ENCODE measurements at places on chromosomes 1 and 21.

DNA sequence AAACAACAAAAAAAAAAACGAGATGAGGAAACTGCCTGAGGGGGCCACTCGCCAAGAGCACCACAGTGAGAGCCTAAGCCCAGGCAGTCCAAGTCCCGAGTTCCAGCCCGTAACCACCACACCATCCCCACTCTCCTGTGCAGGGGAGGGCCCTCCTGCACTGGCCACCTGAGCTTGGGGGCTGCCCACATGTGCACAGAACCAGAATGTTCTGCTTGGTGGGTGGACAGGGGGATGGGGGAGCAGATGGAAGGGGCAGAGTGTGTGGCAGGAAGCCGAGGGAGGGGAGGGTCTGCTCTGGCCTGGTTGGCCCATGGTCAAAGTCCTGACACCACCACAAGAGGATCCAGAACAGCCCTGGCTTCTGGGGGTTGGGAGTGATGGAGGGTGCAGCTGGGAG is 17.6 kb downstream of the ADPRS start:
- H3K27ac ChIP-seq: no peak overlapping the region
- H3K4me3 ChIP-seq: no peak overlapping the region
- DNase-seq: no peak
- H3K4me1 ChIP-seq: peaks cover 6% of the 10 kb centered on the region

GRCh38 chr1:202283379-202283844 is 58.3 kb downstream of the UBE2T start:
- no peak overlapping the region for H3K4me3 ChIP-seq
- H3K36me3 ChIP-seq: no peaks in the 10 kb centered on the region
- DNase-seq: peak; percentile 49
- no peak overlapping the region for H3K27ac ChIP-seq
- peaks cover 36% of the 10 kb centered on the region for H3K4me1 ChIP-seq

DNA sequence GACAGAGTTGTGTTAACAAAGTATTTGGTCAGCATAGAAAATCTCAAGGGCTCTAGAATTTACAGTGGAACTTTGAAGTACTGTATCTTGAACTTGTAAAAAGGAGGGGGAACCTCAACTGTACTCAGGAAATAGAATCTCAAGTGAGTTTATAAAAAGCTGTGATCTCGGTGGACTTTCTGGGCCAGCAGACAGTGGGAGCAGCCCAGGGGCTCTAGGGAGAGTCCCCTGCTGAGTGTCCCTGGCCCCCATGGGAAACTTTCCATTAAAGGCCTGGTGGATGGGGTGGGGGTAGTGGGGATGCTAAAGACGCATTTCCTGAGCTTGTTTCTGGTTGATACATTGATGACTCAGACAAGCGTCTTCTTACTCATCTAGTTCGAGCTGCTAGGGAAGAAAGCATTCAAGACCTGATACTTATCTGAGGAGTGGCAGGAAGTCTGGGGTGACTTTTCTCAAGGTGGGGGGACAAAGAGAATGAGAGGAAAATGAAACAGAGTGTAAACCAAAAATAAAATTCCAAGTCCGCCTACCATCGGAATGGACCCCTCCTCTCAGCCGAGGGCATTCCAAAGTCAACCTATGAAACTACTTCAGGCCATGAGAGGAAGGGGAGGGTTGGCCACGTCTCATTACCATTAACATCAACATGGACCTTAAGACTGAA is 65.5 kb downstream of the NID1 start:
- 0 out of 2 replicates have a peak, but pooled peaks cover 6% of the 10 kb centered on the region for H3K4me1 ChIP-seq
- no peaks in the 10 kb centered on the region for H3K36me3 ChIP-seq
- H3K4me3 ChIP-seq: no peak overlapping the region
- H3K27me3 ChIP-seq: no peaks in the 10 kb centered on the region
- no peak for DNase-seq

- H3K36me3 ChIP-seq: peaks cover 5% of the 10 kb centered on the region
- H3K27me3 ChIP-seq: no peaks in the 10 kb centered on the region
- peaks cover 40% of the 10 kb centered on the region for H3K4me1 ChIP-seq
- DNase-seq: peak; percentile 93
These were observed 46.8 kb upstream of the WASF2 start for GRCh38 chr1:27536767-27537166.

DNA sequence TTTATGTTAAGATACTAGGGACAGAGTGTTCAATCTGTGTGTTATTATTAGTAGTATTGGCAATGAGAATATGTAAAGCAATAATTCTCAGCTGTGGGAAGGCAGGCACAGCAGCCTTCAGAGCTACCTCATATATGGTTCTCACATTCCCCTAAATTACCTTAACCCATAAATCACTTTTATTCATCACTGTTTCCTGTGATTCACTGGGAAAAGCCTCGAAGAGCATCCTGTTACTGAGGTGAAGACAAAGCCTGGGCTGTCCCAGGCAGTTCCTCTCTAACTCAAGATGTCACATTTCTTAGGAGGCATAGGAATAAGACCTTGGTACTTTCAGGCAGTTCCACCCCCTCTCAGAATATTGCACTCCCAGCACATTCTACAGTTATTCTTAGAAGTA is 965.7 kb downstream of the NCAM2 start:
- H3K27ac ChIP-seq: no peak overlapping the region
- no peaks in the 10 kb centered on the region for H3K4me1 ChIP-seq
- H3K36me3 ChIP-seq: no peaks in the 10 kb centered on the region
- no peak overlapping the region for H3K4me3 ChIP-seq
- DNase-seq: no peak

GRCh38 chr1:11059155-11059967 is 457 bp downstream of the SRM start:
- no peaks in the 10 kb centered on the region for H3K27me3 ChIP-seq
- DNase-seq: peak; percentile 78
- peak overlapping the region; percentile 87 for H3K4me3 ChIP-seq
- peaks cover 5% of the 10 kb centered on the region for H3K4me1 ChIP-seq

- DNase-seq: no peak
These were observed 164.8 kb downstream of the PPIAL4G start for GRCh38 chr1:148318123-148318903.

GRCh38 chr1:65432918-65433317 is 12.4 kb downstream of the LEPR start:
- peaks cover 42% of the 10 kb centered on the region for H3K36me3 ChIP-seq
- no peak overlapping the region for H3K27ac ChIP-seq
- peaks cover 17% of the 10 kb centered on the region for H3K4me1 ChIP-seq
- no peaks in the 10 kb centered on the region for H3K27me3 ChIP-seq
- DNase-seq: no peak

- no peaks in the 10 kb centered on the region for H3K4me1 ChIP-seq
- no peaks in the 10 kb centered on the region for H3K27me3 ChIP-seq
- no peak overlapping the region for H3K4me3 ChIP-seq
- no peak overlapping the region for H3K27ac ChIP-seq
These were observed 270.2 kb downstream of the TBX15 start for GRCh38 chr1:118717893-118718292.

DNA sequence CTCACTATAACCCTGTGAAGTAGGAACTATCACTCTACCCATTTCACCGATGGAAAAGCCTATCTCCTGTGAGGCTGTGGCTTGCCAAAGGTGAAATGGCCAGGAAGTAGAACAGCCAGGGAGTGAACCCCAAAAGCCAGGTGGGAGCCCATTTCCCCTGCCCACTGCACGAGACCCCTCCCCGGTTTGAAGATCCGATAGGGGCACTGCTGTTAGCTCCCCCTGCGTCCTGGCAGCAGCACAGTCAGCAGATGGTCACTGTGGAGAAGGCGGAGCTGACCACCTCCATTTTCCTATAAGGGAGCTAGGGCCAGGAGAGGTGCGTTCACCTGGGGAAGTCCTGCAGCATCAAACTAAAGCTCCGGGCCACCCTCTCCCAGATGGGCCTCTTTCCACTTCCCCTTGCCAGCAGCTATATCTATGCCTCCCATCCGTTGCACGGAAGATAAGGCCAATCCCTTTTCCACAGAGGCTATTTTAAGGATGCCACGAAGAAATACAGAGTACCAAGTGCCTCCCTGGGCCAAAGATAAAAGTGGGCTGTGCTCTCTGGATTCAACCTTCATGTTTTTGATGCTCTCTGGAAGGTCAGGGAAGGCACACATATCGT is 7.8 kb downstream of the ERG start:
- no peak for DNase-seq
- H3K27me3 ChIP-seq: no peaks in the 10 kb centered on the region
- H3K27ac ChIP-seq: no peak overlapping the region
- H3K36me3 ChIP-seq: no peaks in the 10 kb centered on the region

- H3K4me1 ChIP-seq: peaks cover 38% of the 10 kb centered on the region
- peak overlapping the region; percentile 98 for H3K27ac ChIP-seq
- H3K36me3 ChIP-seq: no peaks in the 10 kb centered on the region
- H3K4me3 ChIP-seq: no peak overlapping the region
- H3K27me3 ChIP-seq: no peaks in the 10 kb centered on the region
- DNase-seq: peak; percentile 84
These were observed 148.1 kb downstream of the TRABD2B start for GRCh38 chr1:47849005-47849521.

DNA sequence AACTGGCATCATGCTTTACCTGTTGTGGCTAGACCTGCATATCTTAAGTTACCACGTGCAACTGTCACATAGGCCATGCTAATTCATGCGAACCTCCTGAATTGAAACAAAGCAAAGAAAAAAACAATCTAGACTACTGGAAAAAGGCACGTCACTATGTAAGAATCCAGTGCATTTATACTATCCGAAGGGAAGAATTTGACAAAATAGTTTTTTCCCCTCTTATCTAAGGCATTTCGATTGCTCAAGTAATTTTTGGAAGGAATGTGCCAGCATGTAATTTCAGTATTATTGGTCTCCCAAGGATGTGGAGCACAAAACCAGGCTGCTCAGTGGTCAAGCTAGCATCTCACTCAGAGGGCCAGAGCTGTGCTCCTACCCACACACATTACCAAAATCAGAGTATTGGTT is 31.5 kb upstream of the C1orf198 start:
- H3K27ac ChIP-seq: no peak overlapping the region
- no peaks in the 10 kb centered on the region for H3K4me1 ChIP-seq
- no peaks in the 10 kb centered on the region for H3K27me3 ChIP-seq
- no peak overlapping the region for H3K4me3 ChIP-seq

DNA sequence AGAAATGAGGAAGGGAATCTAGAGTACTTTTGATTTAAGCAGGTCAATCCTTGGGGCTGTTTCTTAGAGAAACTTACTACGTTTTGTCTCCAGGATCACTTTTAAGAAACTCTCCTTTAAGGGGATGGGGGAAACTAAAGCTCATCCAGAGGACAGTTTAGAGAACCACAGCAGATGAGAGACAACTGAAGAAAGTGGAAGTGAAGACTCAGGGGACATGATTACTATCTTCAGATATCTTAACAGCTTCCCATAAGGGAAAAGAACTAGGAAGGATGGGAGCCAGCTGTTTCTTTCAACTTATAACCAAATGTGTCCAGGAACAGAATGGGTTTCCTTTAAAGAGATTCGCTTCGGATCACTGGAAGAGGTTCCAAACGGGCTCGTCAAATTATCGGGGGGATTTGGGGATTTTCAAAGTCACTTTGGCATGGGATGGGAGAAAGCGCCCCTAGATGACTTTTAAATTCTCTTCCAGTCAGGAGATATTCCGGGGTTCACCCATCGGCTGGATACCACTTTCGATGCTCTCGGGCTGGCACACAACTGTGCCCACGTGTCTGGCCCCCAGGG is 1.2 kb downstream of the SCMH1 start:
- peaks cover 5% of the 10 kb centered on the region for H3K36me3 ChIP-seq
- no peaks in the 10 kb centered on the region for H3K27me3 ChIP-seq
- peak overlapping the region; percentile 84 for H3K4me3 ChIP-seq
- peak overlapping the region; percentile 84 for H3K27ac ChIP-seq

DNA sequence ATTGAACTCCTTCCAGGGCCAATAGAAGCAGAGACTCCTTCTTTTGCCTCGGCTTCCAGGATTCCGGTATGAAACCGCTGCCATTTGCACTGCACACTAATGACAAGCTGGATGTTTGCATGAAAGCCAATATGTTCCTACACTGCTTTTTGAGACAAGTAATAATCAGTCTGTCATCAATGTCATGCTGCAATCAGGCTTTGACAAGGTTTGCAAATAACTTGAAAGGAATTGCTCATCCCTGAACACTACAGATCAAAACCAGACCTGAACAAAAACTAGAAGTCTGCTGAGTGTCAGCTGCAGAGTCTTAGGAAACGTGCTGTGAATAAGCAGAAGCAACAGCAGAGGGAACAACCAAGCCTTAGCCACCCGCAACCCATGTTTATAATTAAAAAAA is 720.7 kb upstream of the CXADR start:
- DNase-seq: no peak
- no peak overlapping the region for H3K27ac ChIP-seq
- H3K4me1 ChIP-seq: no peaks in the 10 kb centered on the region
- H3K4me3 ChIP-seq: no peak overlapping the region

GRCh38 chr1:167165219-167165618 is 55.5 kb upstream of the POU2F1 start:
- no peak for DNase-seq
- peaks cover 6% of the 10 kb centered on the region for H3K4me1 ChIP-seq
- H3K27ac ChIP-seq: no peak overlapping the region
- H3K27me3 ChIP-seq: 0 out of 2 replicates have a peak, but pooled peaks cover 4% of the 10 kb centered on the region
- no peak overlapping the region for H3K4me3 ChIP-seq

GRCh38 chr1:74712881-74713280 is 20.0 kb downstream of the CRYZ start:
- peaks cover 43% of the 10 kb centered on the region for H3K36me3 ChIP-seq
- no peak for DNase-seq
- no peaks in the 10 kb centered on the region for H3K27me3 ChIP-seq
- H3K27ac ChIP-seq: no peak overlapping the region
- H3K4me3 ChIP-seq: no peak overlapping the region
- no peaks in the 10 kb centered on the region for H3K4me1 ChIP-seq

DNA sequence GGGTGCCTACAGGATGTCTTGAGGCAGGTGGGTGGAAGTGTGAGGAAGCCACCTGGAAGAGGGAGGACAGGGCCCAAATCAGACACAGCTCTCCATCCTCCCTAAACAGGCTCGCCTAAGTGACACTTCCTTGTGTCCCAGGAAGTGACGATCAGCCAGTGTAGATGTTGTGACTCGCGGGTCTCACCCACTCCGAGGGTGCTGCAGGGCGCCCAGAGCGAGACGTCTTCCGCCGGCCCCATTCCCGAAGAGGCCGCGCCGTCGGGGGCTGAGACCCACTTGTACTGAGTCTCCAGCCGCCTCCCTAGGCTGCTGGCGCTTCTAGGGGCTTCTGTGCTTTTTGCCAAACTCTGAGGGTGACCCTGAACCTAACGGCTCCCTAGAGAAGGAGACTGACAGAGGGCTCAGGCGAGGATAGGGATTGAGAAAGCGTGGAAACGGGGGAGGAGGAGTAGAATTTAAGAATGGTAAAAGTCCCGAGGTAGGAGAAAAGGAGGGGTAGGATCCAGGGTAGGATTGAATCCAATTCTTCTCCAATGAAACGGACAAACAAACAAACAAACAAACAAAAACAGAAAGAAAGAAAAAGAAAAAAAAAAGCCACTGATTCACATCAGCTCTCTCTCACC is 543 bp upstream of the MARK1 start:
- no peaks in the 10 kb centered on the region for H3K4me1 ChIP-seq
- H3K4me3 ChIP-seq: peak overlapping the region; percentile 99
- peak; percentile 52 for DNase-seq
- no peaks in the 10 kb centered on the region for H3K27me3 ChIP-seq
- H3K36me3 ChIP-seq: no peaks in the 10 kb centered on the region

DNA sequence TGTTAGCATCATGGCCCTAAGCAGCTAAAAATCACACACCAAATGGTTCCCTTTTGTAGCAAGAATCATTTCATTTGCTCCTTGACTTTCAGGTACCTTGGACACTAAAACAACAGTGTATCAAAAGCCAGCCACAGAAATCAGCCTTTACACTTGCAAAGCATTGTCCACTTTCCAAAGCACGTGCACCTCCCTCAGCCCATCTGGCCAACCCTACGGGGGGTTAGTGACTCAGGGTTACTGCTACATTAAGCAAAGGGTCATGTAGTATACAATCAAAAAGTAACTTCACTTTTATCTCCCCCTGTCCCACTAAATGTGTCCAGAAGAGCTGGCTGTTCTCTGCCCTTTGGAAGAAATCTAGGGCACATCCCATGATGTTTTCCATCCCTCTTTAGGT is 149.7 kb downstream of the HIVEP3 start:
- H3K4me1 ChIP-seq: peaks cover 21% of the 10 kb centered on the region
- no peak overlapping the region for H3K4me3 ChIP-seq
- H3K27me3 ChIP-seq: no peaks in the 10 kb centered on the region
- no peak for DNase-seq
- H3K36me3 ChIP-seq: no peaks in the 10 kb centered on the region
